Spleen (tissue), 13 donors: ENCODE measurements at places on chromosomes 7 and 10.

GRCh38 chr7:100384628-100385294 lies 11.5 kb downstream of the PILRA start:
- DNase-seq = no peak

GRCh38 chr10:112678581-112678980 lies 231.6 kb downstream of the VTI1A start:
- DNase-seq = no peak

DNA sequence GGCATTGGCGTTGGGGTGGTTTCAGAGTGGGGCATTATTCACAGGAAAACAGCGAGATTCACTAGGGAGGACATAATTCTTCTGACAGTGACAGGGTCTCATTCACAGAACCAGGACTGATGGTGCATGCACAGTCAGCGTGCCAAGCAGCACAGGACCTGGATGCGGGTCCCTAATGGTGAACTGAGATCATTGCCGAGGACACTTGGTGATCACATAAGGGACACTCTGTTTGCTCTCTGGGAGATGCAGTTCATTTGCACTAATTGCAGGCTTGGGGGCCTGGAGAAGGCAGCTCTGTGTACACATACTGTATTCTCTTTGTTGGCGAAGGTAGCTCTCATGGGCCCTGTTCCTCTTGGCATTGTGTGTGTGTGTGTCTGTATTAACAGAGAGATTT lies 716.1 kb downstream of the PHTF2 start:
- DNase-seq = no peak

DNA sequence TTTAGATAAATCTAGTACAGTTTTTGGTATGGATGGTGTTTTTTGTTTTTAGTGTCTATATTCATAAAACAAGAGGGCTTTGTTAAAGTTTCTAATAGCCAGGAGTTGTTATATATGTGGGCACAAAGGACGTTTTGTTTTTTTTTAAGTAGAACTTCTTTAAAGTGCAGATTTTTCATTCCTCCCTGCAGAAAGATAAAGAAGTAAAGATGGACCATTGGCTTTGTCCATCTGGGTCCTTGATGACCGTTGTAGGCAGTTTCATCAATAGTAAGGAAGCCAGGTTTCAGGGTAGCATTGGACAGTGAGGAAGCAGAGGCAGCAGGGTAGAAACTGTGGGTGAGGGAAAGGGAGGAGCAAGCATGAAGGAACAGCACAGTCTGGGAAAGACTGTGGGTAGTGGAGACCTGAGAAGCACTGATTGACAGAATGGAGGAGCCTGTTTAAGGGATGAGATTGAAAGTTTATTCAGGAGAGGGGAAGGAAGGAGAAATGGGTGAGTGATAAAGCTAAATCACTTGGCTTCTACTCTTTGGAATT lies 5.3 kb downstream of the CALU start:
- DNase-seq = no peak

DNA sequence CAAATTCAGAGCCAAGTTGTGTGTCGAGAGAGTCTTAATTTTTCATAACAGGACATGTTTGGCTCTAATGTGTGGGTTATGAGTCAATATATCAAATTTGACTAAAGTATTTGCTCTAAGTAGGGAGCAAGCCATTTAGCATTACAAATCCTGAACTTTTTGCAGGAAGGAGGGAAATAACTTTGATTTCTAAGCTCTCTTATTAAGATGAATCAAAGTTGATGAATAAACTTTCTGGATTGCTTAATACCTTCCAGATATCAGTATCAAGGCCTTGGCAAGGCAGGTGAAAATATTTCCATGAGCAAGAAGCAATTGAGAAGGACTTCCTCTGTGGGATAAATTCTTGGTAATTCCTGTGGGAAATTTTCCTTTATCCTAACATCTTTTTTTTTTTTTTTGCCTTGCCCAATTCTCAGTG lies 258.8 kb downstream of the AHR start:
- DNase-seq = no peak

- no peak for DNase-seq
Observed at GRCh38 chr7:50801907-50802306, 19.2 kb upstream of the GRB10 start.
